ENCODE measurements at places on chromosomes 2 and 18.

DNA sequence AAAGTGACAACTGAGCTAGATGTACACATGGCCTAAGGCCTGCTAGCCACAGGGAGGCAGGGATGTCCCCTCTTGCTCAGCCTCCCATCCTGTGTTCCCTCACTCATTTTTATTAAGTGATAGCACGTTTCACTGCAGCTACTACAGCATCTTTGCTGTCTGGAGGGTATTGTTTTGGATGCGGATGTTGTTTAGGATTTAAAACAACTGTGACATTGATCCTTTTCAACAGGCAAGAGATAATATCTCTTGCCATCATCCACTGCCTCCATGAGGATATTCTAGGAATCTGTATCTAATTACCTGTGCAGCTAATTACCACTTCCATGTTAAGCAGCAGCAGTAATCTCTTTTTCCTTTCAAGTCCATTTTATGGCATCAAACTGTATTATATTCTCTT, 345.4 kb downstream of the PARD3B start:
- DNase-seq: no peak

DNA sequence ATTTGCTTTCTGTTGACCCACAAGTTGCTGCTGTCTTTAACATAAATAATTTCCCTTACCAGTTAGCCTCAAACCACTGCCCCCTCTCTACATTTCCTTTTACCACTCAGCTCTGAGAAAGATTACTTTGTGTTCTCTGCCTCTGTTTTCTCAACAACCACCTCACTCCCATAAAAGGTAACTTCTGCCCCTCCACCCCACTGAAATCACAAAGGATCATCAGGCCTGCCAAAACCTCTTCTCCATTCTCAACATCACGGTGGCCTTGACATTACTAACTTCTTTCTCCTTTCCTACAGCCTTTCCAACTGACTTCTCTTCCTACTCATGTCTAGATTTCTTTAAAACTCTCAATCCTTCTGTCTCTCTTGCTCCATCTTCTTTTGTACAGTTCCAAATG, 10.1 kb downstream of the ACADL start:
- DNase-seq: no peak

DNA sequence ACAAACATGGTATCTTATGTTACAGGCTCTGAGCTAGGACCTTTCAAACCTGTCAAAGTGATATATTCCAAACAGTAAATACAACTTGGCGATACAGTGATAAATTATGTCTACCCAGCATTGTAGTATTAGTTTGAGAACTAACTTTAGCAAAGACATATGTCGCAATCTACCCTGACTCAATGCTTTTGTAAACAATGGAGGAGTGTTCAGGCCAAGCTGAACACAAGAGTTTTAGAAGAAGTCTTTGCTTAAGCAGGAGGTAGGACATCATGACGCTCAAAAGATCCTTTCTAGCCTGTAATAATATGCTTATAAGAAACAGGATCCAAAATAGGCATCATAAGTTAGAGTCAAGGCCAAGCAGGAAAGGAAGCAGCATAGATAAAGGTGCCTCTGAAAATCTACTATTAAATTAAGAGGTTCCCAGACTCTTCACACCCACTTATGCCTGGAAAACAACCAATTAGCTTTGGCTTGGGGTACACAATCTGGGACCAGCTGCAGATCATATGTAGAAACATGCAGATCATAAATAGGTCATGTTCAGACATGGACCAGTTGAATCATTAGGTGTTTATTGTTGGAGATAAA, 132.5 kb downstream of the CSRNP3 start:
- DNase-seq: no peak

- DNase-seq: no peak
Observed at GRCh38 chr2:224428787-224429440, 27.0 kb upstream of the FAM124B start.

- no peak for DNase-seq
Observed at GRCh38 chr2:238438856-238439849, 12.4 kb downstream of the ASB1 start.

GRCh38 chr2:29844713-29845326, 76.6 kb downstream of the ALK start:
- no peak for DNase-seq

GRCh38 chr2:223618172-223619035, 16.2 kb upstream of the SCG2 start:
- DNase-seq: no peak

DNA sequence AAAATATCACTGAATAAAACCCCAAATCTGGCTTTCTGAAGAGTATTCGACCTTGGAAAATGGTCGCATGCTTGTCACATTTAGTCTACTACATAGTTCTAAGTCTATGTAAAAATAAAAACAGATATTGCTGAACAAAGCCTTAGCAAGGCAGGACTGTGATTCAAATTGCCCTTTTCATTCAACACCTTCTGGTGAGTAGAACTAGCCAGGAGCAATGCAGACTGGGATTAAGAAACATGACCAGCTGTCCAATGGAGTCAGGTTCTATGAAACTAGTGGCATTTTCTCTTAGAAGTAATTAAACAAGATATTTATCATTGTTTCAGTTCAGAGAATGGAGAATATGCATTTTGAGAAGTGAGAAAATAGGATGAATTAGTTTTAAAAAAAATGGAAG, 1260.5 kb upstream of the ACVR2A start:
- DNase-seq: no peak

DNA sequence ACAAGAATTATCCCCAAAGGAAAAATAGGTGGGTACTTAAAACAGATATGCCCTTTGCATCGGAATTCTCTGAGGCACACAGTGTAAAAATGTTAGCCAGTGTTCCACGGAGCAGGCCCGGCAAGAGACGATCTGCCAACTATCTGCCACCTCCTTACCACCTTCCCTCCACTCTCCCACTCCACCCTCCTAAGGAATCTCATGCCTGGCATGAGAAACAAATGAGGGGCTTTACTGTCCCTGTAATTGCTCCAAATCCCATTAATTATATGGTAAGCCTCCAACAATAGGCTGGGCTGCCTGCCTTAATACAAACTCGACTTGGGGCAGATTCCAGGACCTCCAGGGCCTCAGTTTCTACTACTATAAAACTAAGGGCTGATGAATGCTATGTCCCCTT, 102.3 kb downstream of the ZBTB7C start:
- no peak for DNase-seq

GRCh38 chr2:218979846-218980734, 4.9 kb downstream of the FEV start:
- DNase-seq: peak; percentile 63

GRCh38 chr2:15749460-15750432, 158.1 kb downstream of the DDX1 start:
- DNase-seq: no peak

DNA sequence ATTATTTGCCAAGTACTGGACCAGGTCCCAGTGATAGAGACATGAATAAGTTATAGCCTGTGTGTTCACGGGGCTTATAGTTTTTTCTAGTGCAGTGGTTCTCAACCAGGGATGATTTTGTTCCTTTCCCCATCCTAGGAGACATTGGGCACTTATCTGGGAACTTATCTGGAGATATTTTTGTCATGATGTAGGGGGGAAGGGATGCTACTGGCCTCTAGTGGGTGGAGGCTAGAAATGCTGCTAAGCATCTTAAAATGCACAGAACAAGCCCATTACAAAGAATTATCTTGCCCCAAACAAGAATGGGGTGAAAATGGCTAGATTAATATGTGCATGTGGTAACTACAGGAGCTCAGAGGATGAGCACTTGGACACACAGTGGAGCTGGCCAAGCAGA, 75.2 kb downstream of the KLHL29 start:
- no peak for DNase-seq

DNA sequence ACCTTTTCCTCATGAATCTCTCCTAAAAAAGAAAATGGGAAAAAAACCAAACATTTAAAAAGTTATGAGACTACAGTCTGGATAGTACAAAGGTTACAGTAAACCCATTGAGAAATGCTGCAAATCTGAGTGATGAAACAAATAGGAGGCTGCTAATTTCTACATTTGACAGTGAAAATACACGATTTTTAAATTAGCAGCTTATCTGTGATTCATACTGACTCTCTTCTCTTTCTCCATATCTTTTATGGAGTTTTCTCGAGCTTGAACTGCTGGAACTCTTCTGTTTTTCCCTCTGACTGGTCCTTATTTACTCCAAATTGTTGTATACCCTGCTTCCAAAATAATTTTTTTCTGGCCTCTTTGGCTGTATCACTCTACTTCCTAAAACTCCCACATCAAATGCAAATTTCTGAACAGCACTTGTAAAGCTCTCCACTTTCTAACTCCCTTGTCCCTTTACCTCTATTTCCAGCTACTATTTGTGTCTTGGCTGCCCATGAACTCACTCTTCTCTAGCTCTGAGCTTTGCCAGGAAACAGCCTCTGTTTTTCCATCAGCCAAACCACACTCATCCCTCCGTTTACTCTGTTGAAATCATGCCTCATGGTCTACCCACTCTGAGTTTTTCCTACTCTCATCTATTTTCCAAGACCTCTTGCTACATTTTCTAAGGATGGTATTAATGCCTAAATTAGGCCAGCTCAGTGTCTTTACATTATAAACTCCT, 73.7 kb downstream of the RBMS1 start:
- DNase-seq: no peak

GRCh38 chr2:106565599-106565998, 78.4 kb downstream of the CD8B2 start:
- DNase-seq: no peak

DNA sequence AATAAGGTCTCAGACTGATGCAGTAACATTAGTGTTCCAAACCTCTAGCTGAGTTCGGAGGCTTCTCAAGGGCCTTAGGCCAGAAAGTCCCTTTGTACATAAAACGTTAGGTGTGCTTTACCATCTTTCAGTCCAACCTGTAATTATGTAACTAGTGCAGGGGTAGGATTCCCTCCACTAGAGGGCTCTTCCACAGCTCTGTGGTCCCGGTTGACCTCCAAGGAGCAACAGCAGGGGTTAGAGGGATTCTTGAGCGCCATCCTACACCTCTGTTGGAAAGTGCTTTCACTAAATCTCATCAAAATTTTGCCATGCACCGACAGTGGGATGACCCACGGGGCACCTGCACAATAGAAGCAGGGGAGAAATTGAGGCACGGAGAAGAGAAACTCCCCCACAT, 155.8 kb upstream of the LRP1B start:
- no peak for DNase-seq

GRCh38 chr2:224934526-224935188, 107.6 kb downstream of the DOCK10 start:
- no peak for DNase-seq

DNA sequence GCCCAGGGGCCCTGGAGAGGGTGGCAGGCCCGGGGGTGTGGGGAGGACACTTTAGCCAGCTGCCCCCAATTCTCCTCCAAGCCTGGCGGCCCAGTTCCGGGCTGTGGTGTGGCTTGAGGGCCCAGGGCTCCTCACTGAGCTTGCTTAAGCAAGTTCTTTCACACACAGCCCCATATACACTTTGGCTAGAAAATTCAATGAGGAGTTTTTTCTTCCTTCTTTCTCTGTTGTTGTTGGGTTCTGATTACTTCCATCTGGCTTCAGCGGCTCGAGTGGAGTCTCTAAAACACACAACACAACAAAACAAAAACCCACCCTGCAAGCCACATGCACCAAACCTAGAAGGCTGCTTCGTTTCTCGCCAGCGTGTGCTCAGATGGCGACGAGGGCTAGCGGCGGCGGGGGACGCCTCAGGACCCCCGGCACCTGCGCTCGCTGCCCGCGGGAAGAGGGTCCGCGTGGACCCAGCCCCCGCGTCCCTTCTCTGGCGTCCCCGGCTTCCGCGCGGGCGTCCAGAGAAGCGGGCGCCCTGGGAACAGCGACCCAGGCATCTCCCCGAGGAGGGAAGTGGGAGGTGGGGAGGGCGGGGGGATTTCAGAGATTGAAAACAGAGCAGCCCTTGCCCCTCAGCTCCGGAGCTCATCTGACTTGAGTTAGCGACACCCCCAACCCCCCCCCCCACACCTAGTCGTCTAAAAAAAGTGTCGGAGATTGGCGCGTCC, 577 bp upstream of the GLI2 start:
- DNase-seq: no peak

GRCh38 chr2:60513996-60514395, 39.5 kb downstream of the BCL11A start:
- no peak for DNase-seq

DNA sequence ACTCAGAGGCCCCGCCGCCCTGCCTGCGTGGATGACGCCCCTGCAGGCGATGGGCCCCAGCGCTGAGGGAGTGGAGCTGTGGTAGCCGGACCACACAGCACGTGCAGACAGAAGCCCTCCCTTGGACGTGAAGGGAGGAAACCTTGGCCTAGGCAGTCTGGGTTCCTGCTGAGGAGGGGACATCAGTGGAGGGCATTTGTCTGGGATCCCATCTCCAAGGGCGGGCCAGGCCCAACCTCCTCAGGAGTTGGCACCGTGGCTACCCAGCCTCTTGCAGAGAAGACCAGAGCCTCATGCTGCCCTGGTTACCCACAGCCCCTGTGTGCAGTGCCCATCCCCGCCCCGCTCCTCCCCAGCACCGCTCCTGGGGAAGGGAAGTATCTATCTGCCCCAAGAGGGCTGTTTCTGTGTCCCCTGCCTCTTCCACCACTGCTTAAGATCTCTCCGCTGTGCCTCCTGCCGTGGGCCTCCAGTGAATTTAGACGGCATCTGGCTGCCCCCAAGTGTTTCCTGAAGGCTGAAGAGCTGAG, 241.8 kb downstream of the KLHL29 start:
- no peak for DNase-seq
